Heart right ventricle (tissue), 16 donors: ENCODE measurements at places on chromosomes 2 and 18. TPM values are rescaled to one million over a fixed set of nuclear protein-coding genes. Genes with fewer than 3 reads are reported as not detected.
A peak's percentile ranks its signal among the peaks of the same experiment; 100 is the strongest.

Gene HOXD13
- not detected for total RNA-seq

Gene EFEMP1
- total RNA-seq, result 49.2 TPM

Gene RAB27B
- total RNA-seq, result 0.02 TPM

Gene SERPINB10
- total RNA-seq, result not detected

Gene IL1B
- total RNA-seq, result 0.14 TPM

Gene ADRA2B
- 1.5 TPM for total RNA-seq

Gene IL36B
- not detected for total RNA-seq

GRCh38 chr2:198991431-198991830 lies 466.3 kb downstream of the SATB2 start:
- DNase-seq, result no peak
- no peaks in the 10 kb centered on the region for H3K4me1 ChIP-seq
- H3K4me3 ChIP-seq, result no peak overlapping the region

DNA sequence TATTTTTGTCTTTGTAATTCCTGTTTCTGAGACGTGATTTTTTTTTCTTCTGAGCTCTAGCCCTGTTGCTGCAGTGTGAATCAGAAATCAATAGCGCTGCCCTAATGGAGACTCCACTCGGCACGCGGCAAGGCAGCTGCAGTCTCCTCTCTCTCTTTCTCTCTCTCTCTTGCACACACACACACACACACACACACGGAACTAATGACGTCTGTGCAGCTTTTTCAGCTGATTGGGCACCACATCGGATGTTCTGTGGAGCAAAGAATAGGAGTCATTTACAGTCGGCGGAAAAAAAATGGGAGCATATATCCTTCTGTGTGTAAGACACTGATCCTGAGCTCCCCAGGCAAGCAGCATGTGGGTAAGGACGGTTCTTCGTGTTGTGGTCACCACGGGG lies 2.0 kb upstream of the MYT1L start:
- DNase-seq, result no peak
- no peaks in the 10 kb centered on the region for H3K27me3 ChIP-seq
- H3K4me1 ChIP-seq, result no peaks in the 10 kb centered on the region
- no peak overlapping the region for H3K27ac ChIP-seq
- no peak overlapping the region for H3K4me3 ChIP-seq

GRCh38 chr2:8539743-8540551 lies 141.9 kb upstream of the ID2 start:
- H3K4me3 ChIP-seq, result no peak overlapping the region
- H3K27me3 ChIP-seq, result no peaks in the 10 kb centered on the region
- H3K27ac ChIP-seq, result peak overlapping the region; percentile 18
- H3K4me1 ChIP-seq, result peaks cover 71% of the 10 kb centered on the region
- peak; percentile 44 for DNase-seq

- H3K27me3 ChIP-seq, result no peaks in the 10 kb centered on the region
- no peak overlapping the region for H3K4me3 ChIP-seq
- DNase-seq, result no peak
These were observed 20.1 kb upstream of the BMPR2 start for GRCh38 chr2:202355993-202356505.

DNA sequence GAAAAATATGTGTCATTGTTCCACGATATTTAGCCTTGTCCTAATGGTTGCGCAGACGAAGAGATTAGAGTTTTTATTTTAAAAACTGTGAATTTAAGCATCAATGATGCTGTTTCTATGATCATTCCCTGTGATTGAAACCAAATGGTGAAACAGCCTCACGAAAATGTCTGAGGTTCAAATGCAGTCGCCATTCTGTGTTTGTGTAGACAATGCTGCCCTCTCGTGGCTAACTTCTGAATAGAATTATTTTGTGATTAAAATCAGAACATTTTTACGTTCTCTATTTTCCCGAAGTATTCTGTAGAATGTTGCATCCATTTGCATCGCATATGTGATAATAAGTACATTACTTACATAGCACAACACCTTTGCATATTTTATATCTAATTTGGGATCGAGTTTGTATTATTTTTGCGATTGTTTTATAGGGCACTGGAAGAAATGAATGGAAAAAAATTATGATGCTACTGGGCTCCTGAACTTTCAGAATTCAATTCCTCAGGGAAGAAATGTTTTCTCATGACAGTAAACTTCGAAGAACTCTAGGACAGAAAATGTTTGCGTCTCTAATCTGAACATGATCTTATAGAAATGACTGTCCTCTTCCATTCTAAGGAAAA lies 54.8 kb upstream of the CREB1 start:
- H3K36me3 ChIP-seq, result no peaks in the 10 kb centered on the region
- no peaks in the 10 kb centered on the region for H3K27me3 ChIP-seq
- peak overlapping the region; percentile 4 for H3K4me3 ChIP-seq

DNA sequence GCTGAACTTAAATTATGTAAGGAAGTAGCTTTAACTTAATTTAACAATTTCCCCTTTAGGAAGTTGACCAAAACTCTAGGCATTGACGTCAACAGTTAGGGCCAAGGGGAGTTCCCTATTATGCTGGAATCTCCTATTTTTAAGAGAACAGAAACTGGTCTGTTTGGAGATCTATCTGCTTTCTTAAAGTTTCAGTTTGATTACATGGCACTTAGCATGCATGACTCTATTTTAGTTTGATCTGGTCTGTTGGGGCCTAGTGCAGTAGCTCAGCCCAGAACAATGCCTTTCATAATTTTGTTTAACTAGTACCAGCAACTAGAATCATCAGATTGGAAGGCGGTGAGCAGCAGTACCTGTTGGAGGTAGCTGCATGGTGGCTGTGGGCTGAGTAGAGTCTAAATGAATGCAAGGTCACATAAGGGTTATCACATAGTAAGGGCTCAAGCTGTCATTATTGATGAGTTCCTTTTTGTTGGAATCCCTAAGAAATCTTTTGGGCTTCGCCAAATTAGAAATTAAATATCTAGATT lies 60.5 kb upstream of the ZNG1B start:
- H3K36me3 ChIP-seq, result no peaks in the 10 kb centered on the region
- no peaks in the 10 kb centered on the region for H3K27me3 ChIP-seq
- no peak for DNase-seq

DNA sequence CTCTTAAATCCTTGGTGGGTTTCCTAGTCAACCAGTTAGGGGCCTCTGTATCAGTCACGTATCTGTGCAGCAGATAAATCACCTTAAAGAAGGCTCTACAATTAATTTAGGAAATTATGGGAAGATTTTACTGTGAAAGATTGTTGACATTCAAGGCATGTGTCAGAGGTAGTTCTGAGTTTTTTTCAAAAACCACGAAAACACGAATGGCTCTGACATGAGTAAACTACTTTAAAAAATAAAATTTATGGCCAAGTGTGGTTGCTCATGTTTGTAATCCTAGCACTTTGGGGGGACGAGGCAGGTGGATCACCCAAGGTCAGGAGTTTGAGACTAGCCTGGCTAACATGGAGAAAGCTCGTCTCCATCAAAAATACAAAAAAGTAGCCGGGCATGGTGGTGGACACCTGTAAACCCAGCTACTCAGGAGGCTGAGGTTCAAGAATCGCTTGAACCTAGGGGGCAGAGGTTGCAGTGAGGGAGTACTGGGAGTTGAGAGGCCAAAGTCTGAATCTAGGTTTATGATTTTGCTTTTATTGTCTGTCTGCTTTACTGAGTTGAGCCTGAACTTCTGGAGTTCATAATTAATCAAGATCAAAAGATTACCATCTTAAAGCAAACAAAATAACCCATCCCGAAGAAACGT lies 77.1 kb downstream of the SPRED2 start:
- no peaks in the 10 kb centered on the region for H3K36me3 ChIP-seq
- peaks cover 52% of the 10 kb centered on the region for H3K4me1 ChIP-seq
- H3K4me3 ChIP-seq, result no peak overlapping the region
- no peak overlapping the region for H3K27ac ChIP-seq
- no peaks in the 10 kb centered on the region for H3K27me3 ChIP-seq

- H3K4me3 ChIP-seq, result no peak overlapping the region
- no peaks in the 10 kb centered on the region for H3K36me3 ChIP-seq
- no peak overlapping the region for H3K27ac ChIP-seq
- no peaks in the 10 kb centered on the region for H3K4me1 ChIP-seq
These were observed 51.1 kb upstream of the FN1 start for GRCh38 chr2:215487002-215487372.

GRCh38 chr2:25349397-25349796 lies 7.7 kb upstream of the DNMT3A start:
- H3K4me1 ChIP-seq, result no peaks in the 10 kb centered on the region
- no peaks in the 10 kb centered on the region for H3K27me3 ChIP-seq
- H3K36me3 ChIP-seq, result no peaks in the 10 kb centered on the region

DNA sequence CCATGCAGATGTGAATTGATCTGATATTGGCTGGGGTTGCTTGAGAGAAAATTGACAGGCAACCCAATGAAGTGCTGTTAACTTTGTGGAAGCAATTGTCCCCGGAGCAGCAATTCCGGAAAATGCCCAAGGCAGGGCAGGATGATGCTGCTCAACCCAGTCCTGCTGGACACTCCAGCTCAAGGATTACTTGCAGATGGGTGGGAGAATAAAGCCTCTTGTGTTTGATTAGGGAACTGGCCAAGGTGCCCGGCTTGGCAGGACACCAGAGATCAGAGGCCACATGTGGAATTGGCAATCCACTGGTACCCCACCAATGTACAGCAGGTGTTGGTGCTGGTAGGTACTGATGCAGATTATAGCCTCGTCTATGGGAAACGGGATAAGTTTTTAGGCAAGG lies 12.3 kb upstream of the C2orf42 start:
- DNase-seq, result no peak
- no peak overlapping the region for H3K4me3 ChIP-seq
- peaks cover 3% of the 10 kb centered on the region for H3K36me3 ChIP-seq
- H3K27me3 ChIP-seq, result no peaks in the 10 kb centered on the region
- no peaks in the 10 kb centered on the region for H3K4me1 ChIP-seq

- no peak overlapping the region for H3K4me3 ChIP-seq
- H3K27me3 ChIP-seq, result no peaks in the 10 kb centered on the region
- no peaks in the 10 kb centered on the region for H3K36me3 ChIP-seq
- DNase-seq, result no peak
- no peak overlapping the region for H3K27ac ChIP-seq
These were observed 99.8 kb upstream of the FZD7 start for GRCh38 chr2:201933792-201934237.

DNA sequence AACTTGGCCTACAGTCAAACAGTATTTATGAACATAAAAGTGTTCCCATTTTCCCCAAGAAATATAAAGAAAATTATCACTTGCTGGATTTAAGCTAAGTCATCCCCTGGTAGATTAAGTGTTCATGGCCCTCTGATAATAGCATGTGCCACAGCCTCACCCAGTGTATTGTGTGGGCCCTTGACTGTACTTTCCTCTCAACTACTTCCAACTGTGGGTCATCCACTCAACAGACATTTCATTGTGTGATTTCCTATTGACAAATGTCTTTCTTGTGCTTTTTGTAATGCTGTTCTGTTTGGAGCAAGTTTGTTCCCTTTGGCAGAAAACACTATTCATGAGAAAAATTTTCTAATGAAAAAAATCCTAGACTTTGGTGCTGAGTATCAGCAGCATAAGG lies 48.4 kb upstream of the TMEM17 start:
- DNase-seq, result no peak
- H3K27me3 ChIP-seq, result no peaks in the 10 kb centered on the region
- no peaks in the 10 kb centered on the region for H3K4me1 ChIP-seq
- H3K4me3 ChIP-seq, result no peak overlapping the region
- H3K36me3 ChIP-seq, result no peaks in the 10 kb centered on the region

- H3K36me3 ChIP-seq, result no peaks in the 10 kb centered on the region
- no peak for DNase-seq
- no peaks in the 10 kb centered on the region for H3K27me3 ChIP-seq
- H3K4me3 ChIP-seq, result no peak overlapping the region
- no peak overlapping the region for H3K27ac ChIP-seq
These were observed 100.7 kb downstream of the LYPD6 start for GRCh38 chr2:149430743-149431736.

DNA sequence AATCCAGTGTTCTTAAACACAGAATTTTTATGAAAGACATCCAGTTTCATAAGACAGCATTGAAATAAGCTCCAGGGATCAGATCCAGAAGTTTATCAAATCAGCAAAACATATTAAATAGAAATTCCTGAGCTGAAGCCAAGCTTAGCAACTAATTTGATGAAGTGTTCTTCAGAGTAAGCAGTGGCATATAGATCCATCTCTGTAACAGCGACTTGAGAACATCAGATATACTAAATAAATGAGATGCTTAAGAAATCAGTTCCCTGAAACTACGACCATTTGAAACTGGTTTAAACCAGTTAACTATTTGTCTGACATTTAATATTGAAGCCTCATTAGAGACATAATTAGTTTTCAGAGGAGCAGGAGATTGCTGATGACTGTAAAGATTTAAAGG lies 34.1 kb downstream of the PPP1R1C start:
- H3K36me3 ChIP-seq, result no peaks in the 10 kb centered on the region
- no peak for DNase-seq
- no peaks in the 10 kb centered on the region for H3K27me3 ChIP-seq
- no peaks in the 10 kb centered on the region for H3K4me1 ChIP-seq

GRCh38 chr18:46915800-46916550 lies 1.3 kb downstream of the PIAS2 start:
- H3K27ac ChIP-seq, result no peak overlapping the region
- H3K4me1 ChIP-seq, result peaks cover 37% of the 10 kb centered on the region
- no peaks in the 10 kb centered on the region for H3K27me3 ChIP-seq
- H3K36me3 ChIP-seq, result no peaks in the 10 kb centered on the region
- H3K4me3 ChIP-seq, result peak overlapping the region; percentile 81

GRCh38 chr2:225998653-225999052 lies 599.1 kb downstream of the NYAP2 start:
- H3K36me3 ChIP-seq, result no peaks in the 10 kb centered on the region
- H3K4me1 ChIP-seq, result no peaks in the 10 kb centered on the region
- no peak for DNase-seq
- no peaks in the 10 kb centered on the region for H3K27me3 ChIP-seq

DNA sequence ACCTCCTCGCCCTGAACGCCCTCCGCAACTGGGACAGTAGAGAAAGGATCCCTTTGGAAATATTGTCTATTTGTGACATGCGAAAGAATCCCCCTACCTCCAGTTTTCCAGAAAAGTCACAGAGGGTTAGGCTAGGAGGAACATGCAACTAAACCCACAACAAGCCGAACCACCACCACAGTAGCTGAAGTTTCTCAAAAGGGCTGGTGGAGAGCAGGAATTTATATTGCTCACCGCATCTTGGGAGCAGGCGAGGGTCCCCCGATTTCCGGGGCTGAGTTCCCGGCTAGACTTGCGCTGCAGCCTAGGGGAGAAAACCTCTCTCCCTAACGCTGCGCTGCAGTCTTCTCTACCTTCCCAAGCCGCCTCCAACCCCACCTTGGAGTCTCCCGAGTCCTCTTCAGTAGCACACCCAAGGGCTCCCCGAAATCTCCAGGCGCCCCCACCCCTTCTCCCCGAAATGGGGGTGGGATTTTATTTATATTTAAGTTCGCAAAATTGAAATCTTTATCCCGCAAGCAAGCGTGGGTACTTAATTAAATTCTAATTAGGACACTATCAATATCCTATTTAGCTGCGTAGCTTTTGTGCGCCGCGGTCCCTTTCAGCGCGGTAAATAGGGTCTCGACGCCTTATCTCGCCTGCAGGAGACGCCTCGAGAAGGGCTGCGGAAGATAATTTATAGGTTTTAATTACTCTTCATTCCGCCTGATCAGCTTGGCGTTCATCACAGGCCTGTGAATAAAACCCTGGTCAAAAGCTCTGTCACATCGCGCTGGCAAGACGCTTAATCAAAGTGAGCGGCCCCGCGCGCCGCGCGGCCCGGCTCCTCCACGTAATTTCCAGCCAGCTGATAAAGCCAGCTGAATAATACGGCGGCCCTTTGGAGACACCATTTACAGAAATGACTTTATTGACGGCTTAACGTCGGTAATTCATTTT lies 2.0 kb upstream of the EN1 start:
- peaks cover 49% of the 10 kb centered on the region for H3K27me3 ChIP-seq
- no peak overlapping the region for H3K4me3 ChIP-seq
- peaks cover 37% of the 10 kb centered on the region for H3K4me1 ChIP-seq
